ENCODE measurements at places on chromosomes 16 and 17.
A peak's percentile ranks its signal among the peaks of the same experiment; 100 is the strongest.

DNA sequence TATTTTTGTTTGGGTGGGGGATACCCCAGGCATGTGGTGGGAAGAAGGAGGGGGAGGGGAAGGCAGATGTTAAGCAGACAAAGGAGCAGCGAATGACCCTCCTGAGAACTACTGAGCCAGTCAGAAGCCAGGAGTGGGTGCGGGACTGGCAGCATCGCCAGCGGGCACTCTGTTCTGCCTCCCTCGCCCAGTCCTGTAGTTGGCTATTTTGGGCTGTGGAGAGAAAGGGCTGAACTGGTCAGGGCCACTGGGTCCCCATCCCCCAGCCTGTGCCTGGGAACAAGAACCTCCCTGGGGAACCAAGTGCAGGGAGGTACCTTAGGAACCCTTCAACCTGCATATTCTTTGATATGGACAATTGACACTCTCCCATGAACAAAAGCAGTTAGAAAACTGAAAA lies 6.4 kb downstream of the LRRC3C start:
- no peak for DNase-seq

- peak; percentile 93 for DNase-seq
Observed at GRCh38 chr16:70380919-70381603, 34.4 kb downstream of the DDX19A start.

- no peak for DNase-seq
Observed at GRCh38 chr16:51236583-51236982, 85.5 kb upstream of the SALL1 start.

GRCh38 chr17:33560165-33560564 lies 267.1 kb upstream of the ASIC2 start:
- DNase-seq: no peak

DNA sequence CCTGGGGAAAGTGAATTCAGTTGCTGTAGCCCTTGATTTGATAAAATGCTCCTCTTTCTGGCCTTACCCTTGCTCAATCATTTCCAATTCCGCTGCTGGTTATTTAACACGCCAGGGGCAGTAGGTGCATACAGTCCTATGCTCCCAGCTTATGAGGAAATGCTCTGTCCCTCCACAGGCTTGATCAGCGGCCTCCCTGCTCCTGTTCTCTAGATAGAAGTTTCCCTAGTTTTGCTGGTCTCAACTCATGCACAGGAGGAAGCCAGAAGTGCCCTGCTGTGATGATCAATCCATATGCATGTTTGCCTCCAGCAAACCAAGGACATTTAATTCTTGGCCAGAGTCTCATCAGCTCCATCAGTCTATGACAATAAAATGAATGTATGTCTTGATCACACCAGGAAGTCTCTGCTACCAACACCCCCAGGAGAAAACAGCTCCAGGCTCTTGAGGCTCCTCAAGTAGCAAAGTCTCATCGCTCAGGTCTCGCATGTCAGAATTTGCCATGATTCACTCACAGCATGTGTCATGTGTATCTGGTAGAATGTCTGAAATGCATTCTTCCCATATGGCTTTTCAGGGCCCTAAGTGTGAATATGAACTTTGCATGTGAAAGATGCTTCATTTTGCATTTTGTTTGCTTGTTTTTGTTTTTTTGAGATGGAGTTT lies 208.9 kb downstream of the CDH13 start:
- no peak for DNase-seq

GRCh38 chr17:75502721-75503329 lies 12.5 kb downstream of the CASKIN2 start:
- DNase-seq: no peak

- DNase-seq: no peak
Observed at GRCh38 chr16:31696968-31697743, 169.5 kb downstream of the AHSP start.

DNA sequence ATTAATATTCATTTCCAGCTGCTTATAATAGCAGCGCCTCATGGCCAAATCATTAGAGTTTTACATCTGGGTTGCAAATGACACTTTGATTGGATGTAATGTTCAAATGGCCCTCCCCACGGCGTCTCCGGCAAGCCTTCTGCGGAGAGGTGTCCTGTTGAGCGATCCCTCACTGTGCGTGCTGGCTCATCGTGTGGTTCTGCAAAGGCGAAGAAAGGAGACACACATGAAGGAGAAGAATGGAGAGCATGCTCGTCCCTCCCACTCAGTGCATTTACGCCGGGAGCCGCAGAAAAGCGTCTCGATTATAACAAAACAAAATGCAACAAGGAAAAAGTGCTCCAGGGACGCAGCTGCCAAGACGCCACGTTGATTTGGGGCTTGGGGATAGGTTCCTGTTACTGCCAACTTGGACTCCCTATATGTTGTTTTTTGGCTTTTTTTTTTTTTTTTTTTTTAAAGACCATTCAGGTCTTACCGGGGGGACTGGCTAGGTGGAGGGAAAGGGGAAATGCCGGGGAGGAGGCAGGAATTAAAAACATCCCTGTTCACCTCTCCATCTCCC lies 117.6 kb downstream of the C16orf78 start:
- no peak for DNase-seq

DNA sequence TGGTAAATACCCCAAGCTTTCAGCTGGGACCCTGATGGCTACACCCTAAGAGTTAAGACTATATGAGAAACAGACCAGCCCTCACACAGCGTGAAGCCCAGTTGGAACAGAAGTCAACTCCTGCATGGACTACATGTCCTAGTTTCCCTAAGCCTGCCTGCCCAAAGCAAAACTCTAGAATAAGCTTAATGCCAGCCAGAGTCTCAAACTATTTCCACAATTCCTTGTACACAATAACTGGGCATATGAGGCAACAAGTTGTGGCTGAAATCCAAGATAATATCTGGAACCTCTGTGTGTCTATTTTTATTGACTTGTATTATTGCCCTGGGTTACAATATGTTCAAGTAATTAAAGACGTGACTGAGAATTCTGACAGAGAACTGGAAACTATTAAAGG lies 19.4 kb downstream of the MYH10 start:
- no peak for DNase-seq

DNA sequence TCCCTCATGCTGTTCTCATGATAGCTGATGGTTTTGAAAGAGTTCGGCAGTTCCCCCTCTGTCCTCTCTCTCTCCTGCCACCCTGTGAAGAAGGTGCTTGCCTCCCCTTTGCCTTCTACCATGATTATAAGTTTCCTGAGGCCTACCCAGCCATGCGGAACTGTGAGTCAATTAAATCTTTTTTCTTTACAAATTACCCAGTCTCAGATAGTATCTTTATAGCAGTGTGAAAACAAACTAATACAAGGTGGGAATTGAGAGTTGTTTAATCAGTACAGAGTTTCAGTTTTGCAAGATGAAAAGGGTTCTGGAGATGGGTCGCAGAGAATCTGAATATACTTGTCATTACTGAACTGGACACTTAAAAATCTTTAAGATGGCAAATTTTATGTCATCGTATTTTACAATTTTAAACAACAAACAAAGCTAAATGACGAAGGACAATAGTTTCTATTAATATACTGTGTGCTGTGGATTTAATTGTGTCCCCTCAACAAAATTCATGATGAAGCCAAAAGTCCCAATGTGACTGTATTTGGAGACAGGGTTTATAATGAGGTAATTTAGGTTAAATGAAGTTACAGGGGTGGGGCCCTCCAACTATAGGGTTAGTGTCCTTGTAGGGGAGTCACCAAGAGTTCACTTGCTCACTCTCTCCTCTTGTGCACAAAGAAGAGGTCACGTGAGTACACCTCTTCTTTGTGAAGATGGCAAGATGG lies 4.4 kb downstream of the MT3 start:
- DNase-seq: no peak

DNA sequence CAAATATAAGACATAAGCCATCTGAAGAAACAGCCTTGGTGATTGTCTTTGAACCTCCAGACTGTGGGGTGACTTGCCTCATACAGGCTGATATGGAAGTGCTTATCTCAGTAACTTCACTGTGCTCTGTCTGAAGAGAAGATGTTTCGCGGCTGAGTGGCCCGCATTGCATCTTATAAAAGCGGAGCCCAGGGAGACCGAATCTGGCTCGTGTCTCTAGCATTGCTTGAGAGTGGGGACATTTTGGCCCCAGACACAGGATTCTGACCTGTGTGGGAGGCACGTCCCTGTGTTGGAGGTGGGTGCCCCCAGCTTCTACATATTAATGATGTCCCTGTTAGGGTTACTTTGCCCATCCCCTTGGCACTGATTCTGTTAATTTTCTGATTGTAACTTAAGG lies 66.4 kb downstream of the METRNL start:
- DNase-seq: no peak

DNA sequence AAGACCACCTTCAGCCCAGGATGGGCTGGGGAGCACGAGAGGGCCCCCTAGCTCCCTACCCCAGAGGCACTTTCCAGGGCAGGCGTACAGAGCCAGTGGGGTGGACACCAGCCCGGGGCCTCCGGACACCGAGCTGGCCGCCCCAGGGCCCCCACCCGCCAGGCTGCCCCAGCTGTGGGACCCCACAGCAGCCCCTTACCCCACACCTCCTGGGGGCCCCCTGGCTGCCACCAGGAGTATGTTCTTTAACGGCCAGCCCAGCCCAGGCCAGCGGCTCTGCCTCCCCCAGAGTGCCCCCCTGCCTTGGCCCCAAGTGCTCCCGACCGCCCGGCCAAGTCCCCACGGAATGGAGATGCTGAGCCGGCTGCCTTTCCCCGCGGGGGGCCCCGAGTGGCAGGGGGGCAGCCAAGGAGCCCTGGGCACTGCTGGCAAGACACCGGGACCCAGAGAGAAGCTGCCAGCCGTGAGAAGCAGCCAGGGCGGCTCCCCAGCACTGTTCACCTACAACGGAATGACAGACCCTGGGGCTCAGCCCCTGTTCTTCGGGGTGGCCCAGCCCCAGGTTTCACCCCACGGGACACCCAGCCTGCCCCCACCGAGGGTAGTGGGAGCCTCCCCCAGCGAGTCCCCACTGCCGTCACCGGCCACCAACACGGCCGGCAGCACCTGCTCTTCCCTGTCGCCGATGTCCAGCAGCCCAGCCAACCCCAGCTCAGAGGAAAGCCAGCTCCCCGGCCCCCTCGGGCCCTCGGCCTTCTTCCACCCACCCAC lies 24.3 kb upstream of the ZFPM1 start:
- DNase-seq: no peak

DNA sequence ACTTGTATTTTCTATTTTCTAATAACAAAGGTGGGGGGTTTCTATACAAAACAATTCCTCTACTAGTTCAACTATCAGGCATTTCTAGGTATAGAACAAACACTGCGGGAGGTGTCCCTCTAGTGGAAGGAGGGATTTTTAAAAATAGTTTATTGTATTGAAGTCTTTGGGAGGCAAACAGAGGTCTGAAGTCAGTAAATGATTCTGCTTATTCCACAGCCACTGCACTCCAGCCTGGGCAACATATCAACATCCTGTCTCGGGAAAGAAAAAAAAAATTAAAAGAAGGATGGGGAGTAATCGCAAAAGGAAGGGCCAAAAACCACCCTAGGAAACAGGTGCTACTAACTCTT lies 648 bp upstream of the ERCC4 start:
- DNase-seq: no peak

DNA sequence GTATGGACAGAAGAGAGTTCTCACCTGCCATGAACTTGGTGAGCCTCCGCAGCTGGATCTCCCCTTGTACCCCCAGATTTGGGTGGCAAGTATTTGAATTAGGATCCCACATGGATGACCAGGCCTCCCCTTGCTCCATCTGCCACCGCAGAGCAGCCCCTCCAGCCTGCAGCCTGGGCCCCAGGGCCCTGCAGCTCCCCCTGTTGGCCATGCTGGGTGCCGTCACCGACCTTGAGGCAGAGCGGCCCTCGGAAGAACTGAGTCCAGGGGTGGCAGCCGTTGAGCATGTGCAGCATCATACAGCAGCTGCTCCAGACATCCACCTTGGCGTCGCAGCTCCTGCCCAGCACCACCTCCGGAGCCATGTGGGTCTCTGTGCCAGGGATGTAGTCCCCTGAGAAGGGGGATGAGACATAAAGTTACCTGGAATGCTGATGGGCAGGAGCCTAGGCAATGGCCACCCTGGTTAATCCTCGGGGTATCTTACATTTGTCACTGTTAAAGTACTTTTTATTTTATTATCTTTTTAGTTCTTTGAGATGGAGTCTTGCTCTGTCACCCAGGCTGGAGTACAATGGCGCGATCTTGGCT lies 9.0 kb upstream of the SPATA32 start:
- DNase-seq: no peak

DNA sequence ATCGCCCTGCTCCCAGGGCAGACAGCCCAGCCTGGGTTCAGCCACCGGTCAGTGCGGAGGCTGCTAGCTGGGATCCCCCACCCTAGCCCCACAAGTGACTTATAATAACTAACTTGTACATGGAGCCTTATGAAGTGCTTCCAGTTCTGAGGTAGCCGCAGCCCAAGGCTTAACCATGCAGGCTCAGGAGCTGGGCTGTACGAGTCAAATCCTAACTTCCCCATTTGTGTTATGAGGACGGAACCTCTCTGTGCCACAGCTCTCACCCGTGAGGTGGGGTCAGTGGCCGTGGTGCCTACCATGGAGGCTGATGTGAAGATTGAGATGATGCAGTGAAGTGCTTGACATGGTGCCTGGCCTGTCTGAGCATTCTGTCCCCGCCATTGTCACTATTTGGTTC lies 27.8 kb upstream of the GOSR2 start:
- DNase-seq: no peak

DNA sequence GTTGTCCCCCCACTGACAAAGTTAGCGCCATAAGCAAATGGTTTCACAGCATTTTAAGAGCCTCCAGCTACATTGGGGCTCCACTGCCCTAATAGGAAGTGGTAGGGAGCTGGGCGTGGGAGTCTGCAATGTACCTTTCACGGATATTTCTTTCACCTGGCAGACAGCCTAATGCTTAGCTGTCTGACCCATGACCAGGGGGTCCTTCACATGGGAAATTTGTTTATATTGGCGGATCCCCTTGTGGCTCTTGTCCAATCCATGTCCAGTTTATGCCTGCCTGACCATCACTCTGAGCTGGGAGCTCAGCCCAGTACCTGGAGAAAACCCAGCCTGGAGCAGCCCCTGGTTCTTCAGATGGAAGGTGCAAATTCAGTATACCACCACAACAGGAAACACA lies 145.0 kb downstream of the ZNF18 start:
- no peak for DNase-seq

DNA sequence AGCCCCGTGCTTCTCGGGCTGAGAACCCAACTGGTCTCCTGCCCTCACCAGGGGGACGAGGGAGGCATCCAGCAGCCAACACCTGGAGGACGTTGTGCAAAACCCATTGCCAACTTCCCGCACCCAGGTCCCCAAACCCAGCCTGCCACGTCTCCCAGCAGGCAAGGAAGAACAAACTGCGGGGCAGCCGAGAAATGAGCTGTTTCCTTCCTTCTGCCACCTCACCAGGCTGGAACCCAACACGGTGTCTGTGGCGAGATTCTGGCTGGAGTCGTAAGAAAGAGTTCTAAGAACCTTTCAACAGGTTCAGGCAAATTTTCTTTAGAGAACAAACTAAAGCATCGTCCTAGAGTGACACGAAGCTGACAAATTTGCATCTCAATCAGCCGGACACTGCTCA lies 3.6 kb downstream of the SLC43A2 start:
- DNase-seq: no peak

- no peak for DNase-seq
Observed at GRCh38 chr17:79798299-79799173, 1.7 kb upstream of the CBX8 start.

- peak; percentile 33 for DNase-seq
Observed at GRCh38 chr16:87780385-87780989, 14.7 kb upstream of the KLHDC4 start.
